Activated CD4-positive, alpha-beta T cell treated with anti-CD3 and anti-CD28 coated beads for 36 hours (primary cell): ENCODE measurements at places on chromosomes 4 and X. TPM values are rescaled to one million over a fixed set of nuclear protein-coding genes. Genes with fewer than 3 reads are reported as not detected.

The ABLIM2 gene
- 0.64 TPM for total RNA-seq

DNA sequence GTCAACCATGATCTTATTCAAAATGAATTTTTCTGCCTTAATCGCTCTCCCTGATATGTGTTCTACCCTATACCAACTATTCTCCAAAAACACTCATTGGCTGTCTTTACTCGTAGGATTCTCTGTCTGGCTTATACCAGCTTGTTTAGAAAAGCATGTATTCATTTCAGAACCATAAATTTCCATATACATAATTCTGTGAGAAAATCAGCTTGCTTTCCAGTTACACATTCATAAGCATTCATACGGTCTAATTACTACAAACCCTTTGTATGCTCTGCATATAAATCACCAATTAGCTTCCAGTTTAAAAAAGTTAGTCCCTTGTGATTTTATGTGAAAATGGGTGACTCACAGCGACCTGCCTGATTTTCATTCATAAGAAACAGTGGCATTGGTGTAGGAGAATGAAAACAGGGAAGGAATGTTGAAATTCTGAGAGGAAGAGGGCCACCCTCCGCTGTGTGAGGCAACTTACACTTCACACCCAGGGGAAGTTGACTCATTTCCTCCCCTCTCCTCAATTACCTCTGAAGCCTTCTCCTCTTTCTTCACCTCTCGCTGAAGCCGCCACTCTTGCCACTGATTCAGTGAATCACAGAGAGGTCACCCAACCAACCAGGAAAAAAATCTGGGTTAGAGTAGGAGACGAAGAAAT lies 63.3 kb downstream of the MEPE start:
- H3K4me3 ChIP-seq: no peak overlapping the region
- peak; percentile 56 for DNase-seq
- no peaks in the 10 kb centered on the region for H3K36me3 ChIP-seq
- peaks cover 15% of the 10 kb centered on the region for H3K4me1 ChIP-seq
- H3K27me3 ChIP-seq: peaks cover 27% of the 10 kb centered on the region

The PPAT gene
- 48.2 TPM for total RNA-seq

DNA sequence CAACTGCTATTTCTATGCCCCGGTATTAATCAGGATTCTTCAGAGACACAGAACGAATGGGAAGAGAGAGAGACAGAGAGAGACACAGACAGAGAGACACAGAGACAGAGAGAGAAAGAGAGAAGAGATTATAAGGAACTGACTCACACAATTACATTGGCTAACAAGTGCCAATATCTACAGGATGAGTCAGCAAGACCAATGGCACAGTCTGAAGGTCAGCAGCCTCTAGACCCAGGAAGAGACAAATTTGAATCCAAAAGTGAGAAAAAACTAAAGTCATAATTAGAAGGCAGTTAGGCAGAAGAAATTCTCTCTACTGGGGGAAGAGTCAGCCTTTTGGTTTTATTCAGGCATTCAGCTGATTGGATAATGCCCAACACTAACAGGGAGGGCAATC lies 187.3 kb downstream of the MAB21L2 start:
- H3K27ac ChIP-seq: no peak overlapping the region
- H3K27me3 ChIP-seq: no peaks in the 10 kb centered on the region
- no peak for DNase-seq
- H3K4me3 ChIP-seq: no peak overlapping the region

DNA sequence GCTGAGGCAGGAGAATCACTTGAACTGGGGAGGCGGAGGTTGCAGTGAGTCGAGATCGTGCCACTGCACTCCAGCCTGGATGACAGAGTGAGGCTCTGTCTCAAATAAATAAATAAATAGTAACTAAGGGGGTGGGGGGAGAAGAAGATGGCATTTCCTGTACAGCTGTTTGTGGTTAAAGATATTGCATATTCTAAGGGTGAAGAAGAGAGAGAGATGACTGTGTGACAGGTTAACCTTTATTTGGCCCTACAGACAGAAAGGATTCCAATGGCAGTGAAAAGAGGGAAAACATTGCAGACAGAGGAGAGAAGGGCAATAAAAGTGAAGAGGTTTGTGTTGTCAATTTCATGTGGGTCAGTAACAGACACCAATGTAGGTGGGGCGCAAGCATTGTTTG lies 9.4 kb downstream of the TASL start:
- no peak for DNase-seq
- H3K27me3 ChIP-seq: no peaks in the 10 kb centered on the region
- no peak overlapping the region for H3K27ac ChIP-seq

DNA sequence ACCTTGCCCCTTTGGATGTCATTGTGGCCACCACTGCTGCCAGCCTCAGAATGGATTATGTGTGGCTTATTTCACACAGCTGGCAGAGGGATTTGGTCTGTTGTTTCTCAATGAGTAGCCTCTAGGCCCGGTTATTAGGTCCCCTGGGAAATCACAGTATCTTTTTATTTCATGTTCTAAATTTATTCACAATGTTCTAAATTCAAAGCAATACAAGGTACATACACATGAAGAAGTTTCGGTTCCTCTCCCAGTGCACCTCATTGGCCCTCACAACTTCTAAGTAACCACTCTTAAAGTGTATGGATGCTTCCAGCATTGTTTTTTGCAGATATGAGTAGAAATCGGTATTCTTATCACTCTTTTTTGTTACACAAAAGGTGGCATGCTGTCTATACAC lies 262.7 kb downstream of the RCHY1 start:
- DNase-seq: no peak
- no peak overlapping the region for H3K4me3 ChIP-seq
- H3K36me3 ChIP-seq: no peaks in the 10 kb centered on the region
- no peaks in the 10 kb centered on the region for H3K4me1 ChIP-seq
- no peaks in the 10 kb centered on the region for H3K27me3 ChIP-seq

The SPANXB1 gene
- not detected for total RNA-seq
